EH (cell line): ENCODE measurements at places on chromosomes 12 and 14.
A peak's percentile ranks its signal among the peaks of the same experiment; 100 is the strongest.

DNA sequence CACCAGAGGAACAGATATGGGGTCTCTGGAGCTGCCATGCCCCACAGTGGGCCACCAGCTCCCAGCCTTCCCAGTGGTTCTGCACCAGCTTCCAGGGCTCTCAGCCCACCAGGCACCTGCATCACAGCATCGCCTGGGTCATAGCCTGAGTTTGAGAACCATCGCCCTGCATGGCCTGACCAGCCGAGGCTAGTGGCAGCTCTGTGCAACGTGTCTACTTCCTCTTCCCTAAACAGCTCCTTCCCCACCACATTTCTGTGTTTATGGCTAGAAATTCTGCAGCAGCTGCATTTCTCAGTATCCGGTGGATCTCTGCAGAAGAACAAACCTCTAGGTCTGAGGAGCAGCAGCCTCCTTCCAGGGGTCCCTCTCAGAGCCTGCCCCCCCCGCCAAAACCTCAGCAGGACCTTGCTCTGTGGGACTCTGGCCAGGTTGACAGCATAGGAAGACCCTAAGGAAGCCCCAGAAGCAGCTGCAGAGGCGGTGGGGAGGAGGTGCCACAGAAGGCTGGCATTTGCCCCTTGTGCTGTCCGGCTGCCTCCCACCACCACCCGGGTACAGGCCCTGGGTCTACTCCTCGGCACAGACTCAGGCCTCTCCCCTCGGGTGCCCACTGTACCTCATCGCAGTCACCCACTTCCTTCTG is 47.7 kb downstream of the PSMA6 start:
- no peak for DNase-seq

DNA sequence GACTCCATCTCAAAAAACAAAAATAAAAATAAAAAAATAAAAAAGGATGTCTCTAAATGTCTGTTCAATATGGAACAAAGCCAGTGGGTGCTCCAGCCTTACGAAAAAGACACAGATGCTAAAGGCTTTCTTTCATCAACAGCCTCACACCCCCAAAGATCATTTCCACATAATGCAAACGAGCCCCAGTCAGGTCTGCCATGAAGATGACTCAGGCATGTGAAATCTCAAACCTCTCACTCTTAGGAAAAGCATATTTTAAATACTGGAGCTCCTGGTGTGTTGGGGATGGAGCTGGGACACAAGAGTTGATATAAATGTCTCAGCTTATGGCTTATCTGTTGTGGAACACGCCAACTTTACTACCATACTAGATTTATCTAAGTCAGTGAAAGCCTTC is 49.9 kb upstream of the PLXNC1 start:
- peak; percentile 92 for DNase-seq

GRCh38 chr12:30706476-30706875 is 10.8 kb upstream of the IPO8 start:
- no peak for DNase-seq

- DNase-seq = no peak
Measured at GRCh38 chr14:23434488-23435222, 805 bp downstream of the MYH7 start.

- peak; percentile 90 for DNase-seq
Measured at GRCh38 chr12:3119756-3120601, 42.8 kb downstream of the TSPAN9 start.

- peak; percentile 74 for DNase-seq
Measured at GRCh38 chr12:5988659-5989116, 43.6 kb upstream of the ANO2 start.

DNA sequence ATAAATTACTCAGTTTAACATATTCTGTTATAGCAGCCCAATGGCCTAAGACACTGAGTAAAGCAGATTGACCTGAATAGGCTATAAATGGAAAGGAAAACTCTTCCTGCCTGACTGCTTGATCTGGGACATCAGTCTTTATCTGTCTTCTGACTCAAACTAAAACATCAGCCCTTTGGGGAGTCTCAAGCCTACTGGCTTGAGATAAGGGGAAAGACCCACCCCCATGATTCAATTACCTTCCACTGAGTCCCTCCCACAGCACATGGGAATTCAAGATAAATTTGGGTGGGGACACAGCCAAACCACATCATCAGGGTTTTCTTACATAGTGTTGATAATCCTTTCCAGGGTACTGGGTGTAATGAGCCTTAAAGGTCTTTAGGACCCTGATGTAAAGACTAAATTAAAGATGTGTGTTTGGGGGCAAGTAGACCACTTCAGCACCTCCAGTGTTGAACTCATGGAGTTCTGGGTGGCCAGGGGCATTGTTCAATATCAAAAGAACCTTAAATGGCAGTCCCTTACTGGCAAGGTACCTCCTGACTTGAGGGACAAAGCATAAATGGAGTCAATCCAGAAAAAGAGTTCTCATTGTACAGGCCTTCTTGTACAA is 67.8 kb downstream of the TSHR start:
- no peak for DNase-seq

- DNase-seq = peak; percentile 78
Measured at GRCh38 chr14:73754911-73755360, 40.8 kb upstream of the PNMA1 start.

DNA sequence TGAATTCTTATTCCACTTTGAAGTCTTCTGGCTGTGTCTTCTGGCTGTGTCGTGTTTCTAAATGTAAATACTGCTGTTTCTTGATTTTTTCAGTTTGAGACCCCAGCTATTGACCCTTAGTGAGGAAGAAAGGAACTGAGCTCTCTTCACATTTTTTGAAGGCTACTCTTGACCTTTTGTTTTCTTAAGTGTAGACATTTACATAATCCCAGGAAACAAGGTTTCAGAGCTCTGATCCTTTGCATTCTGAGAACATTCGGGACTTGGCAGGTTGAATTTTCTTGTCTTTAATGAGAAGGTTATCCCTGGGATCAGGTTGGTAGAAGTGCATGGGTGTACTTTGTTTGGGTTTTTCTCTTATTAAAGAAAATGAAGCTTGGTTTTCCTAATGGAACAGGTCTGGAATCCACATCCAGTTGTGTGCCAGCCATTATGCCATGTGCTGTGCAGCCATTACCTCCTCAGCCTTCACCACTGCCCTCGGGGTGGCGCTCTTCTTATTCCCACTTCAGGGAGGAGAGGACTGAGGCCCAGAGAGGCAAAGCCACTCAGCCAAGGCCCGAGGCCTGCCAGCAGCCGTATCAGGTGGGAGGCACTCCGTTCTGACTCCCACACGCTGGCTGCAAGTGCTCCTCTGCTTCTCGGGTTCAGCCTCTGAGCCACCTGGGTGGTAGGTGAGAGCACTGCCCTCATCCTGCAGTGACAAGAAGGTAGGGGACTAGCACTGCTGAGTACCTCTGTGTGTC is 120.9 kb downstream of the BEGAIN start:
- DNase-seq = no peak

- peak; percentile 79 for DNase-seq
Measured at GRCh38 chr12:15584366-15585041, 204.7 kb downstream of the EPS8 start.

- DNase-seq = no peak
Measured at GRCh38 chr14:68094752-68095151, 275.2 kb downstream of the RAD51B start.

- peak; percentile 79 for DNase-seq
Measured at GRCh38 chr14:99382781-99383471, 97.7 kb downstream of the SETD3 start.

- DNase-seq = peak; percentile 16
Measured at GRCh38 chr14:68633131-68633991, 159.5 kb downstream of the ZFP36L1 start.

DNA sequence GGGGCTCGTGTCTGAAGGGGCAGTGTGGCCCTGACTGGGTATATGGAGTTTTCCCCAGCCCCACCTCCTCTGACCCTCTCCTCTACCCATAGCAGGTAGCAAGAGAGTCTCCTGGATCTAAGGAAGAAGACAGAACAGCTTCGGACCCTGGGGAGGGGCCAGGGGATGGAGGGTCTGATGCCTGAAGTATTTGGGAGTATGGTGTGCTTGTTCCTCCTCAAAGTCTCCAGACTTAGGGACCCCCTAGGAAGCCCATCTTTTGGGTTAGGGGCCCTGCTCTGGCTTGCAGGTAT is 579 bp upstream of the HOXC8 start:
- no peak for DNase-seq

GRCh38 chr12:49470986-49471385 is 67.8 kb upstream of the KCNH3 start:
- DNase-seq = peak; percentile 5

DNA sequence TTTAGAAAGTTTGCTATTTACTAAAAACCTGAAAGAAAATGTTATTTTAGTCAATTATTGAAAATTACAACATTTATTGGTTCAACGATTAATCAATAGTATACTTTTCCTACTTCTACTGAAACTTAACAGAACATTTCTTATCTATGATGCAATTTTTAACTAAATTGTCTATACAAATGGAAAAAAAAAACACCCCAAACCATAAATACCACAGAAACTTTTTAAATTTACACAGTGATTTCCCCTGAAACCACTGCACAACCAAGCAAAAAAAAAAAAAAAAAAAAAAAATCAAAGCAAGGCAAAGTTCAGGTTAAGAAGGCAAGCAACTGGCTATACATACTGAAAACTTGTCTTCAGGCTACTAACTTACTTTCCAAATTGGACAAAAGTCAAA is 71.9 kb upstream of the POC1B start:
- no peak for DNase-seq

DNA sequence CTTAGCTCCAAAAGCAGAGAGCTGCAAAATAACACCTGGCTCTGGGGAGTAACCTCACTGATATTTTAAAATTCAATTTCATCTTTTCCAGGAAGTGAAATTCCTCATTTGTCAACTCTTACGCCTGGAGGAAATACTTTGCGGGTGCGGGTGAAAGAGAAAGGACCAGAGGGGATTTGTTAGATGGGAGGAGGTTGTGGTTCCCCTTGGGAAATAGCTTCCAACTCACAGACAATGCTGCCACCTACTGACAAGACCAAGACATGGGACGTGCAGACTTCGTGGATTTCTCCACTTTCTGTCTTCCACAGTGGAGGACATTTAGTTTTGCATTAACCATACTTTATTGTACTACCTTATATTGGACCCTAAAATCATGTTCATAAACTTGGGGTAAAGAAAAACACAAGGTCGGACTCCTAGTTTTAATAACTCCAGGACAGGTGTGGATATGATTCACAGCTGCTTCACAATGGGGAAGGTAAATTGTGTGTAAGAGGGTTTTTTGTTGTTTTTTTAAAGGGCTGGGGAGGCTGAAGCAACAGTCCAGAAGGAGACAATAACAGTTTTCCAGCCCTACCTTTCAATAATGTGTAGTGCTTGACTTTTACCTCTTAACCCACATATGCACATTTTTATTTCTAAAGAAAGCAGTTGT is 10.8 kb downstream of the FBXL14 start:
- DNase-seq = peak; percentile 89
